ENCODE measurements at places on chromosomes 6 and 20. TPM values are rescaled to one million over a fixed set of nuclear protein-coding genes. Genes with fewer than 3 reads are reported as not detected.

The FERMT1 gene
- under 0.01 TPM for total RNA-seq

The PACSIN1 gene
- not detected for total RNA-seq

The TSBP1 gene
- total RNA-seq = not detected

The ADGRF1 gene
- not detected for total RNA-seq

The TINAG gene
- total RNA-seq = not detected

The RUNX2 gene
- total RNA-seq = under 0.01 TPM

The RIPPLY2 gene
- 0.17 TPM for total RNA-seq

The TRIM40 gene
- total RNA-seq = not detected

The PAK5 gene
- not detected for total RNA-seq

The MAPK13 gene
- 5.5 TPM for total RNA-seq

The WFDC2 gene
- not detected for total RNA-seq

The SRSF12 gene
- total RNA-seq = not detected

The MAN1A1 gene
- total RNA-seq = 93.8 TPM

The TRIM15 gene
- not detected for total RNA-seq

The DZANK1 gene
- total RNA-seq = 0.33 TPM

The CABLES2 gene
- 0.43 TPM for total RNA-seq

The ETV7 gene
- not detected for total RNA-seq

The RSPO3 gene
- not detected for total RNA-seq

The C6orf15 gene
- total RNA-seq = not detected

All from dermis lymphatic vessel endothelial cell (primary cell).